ENCODE measurements at places on chromosomes 3 and 15.

- no peak for DNase-seq
Measured at GRCh38 chr3:166877971-166878370, 502.1 kb downstream of the ZBBX start.

DNA sequence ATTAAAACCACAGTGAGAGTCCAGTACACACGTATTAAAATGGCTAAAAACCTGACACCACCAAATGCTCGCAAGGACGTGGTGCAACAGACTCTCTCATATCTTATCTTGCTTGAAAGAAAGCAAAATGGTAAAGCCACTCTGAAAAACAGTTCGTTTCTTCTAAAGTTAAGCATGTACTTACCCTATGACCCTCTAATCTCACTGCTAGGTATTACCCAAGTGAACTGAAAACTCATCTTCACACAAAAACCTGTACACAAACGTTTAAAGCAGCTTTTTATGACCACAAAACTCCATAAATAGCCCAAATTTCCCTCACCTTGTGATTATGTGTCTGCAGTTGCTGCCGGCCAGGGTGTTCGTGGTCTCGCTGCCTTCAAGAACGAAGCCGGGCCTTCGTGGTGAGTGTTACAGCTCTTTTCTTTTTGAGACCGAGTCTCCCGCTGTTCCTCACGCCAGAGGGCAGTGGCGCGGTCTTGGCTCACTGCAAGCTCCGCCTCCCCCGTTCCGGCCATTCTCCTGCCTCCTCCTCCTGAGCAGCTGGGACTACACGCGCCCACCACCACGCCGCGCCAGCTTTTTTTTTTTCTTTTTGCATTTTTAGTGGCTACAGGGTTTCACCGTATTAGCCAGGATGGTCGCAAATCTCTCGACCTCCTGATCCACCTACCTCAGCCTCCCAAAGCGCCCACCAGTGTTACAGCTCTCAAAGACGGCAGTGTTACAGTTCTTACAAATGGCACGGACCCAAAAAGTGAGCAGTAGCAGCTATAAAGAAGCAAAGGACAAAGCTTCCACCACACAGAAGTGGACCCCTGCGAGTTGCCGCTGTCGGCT lies 165.4 kb downstream of the TJP1 start:
- DNase-seq = no peak

- DNase-seq = no peak
Measured at GRCh38 chr15:28100516-28101195, 1.5 kb upstream of the OCA2 start.

- DNase-seq = no peak
Measured at GRCh38 chr15:50256188-50257041, 9.1 kb downstream of the HDC start.

- DNase-seq = no peak
Measured at GRCh38 chr15:48888191-48888590, 10.3 kb downstream of the EID1 start.

GRCh38 chr3:150740733-150741496 lies 22.1 kb downstream of the SIAH2 start:
- no peak for DNase-seq

- DNase-seq = no peak
Measured at GRCh38 chr3:55272031-55272645, 215.0 kb downstream of the WNT5A start.

DNA sequence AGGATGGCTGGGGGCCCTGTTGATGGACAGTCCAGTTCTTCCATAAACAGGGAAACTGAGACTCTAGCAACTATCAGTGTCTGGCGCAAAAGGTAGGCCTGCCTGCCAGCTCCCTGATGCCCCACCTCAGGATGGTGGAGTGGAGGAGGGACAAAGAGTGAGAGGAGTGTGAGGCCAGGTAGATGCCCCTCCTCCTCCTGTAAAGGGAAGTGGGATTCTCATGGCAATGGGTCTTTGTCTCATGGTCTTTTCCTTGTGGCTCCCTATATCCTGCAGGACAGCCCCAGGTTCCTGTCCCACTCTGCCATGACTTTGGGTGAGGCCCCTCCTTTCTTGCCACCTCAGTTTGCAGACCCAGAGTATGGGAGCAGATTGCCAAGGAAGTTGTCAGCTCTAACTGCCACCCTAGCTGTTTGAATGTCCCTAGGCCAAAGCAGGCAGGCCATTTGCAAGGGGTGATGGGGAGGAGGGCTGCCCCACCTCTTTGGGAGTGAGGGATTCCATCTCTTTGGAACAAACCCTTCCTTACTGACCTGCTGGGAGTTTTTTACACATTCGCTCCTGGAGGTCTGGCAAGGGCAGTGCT lies 2.8 kb upstream of the DNAH1 start:
- no peak for DNase-seq

DNA sequence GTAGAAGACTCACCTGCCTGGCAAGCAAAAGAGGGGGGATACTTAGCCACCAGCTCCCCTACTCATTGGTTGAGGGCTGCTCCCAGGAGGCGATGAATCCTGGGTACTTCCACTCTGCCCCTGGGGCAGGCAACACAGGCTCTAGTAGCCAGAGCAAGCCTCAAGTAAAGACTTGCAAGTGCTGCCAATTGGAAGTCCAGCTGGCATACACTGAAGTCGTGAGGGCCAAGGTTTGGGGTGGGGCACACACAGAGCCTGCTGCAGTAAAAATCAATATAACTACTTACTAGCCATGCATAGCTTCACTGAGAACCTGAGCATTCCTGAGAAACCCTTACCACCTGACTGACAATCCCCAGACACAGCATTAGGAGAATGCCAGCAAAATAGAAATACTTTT lies 123.0 kb upstream of the EIF1B start:
- DNase-seq = no peak

GRCh38 chr3:120858521-120858920 lies 49.5 kb upstream of the STXBP5L start:
- DNase-seq = no peak

GRCh38 chr3:78913711-78914110 lies 854.1 kb downstream of the ROBO1 start:
- DNase-seq = no peak

- DNase-seq = peak; percentile 80
Measured at GRCh38 chr3:39208463-39209055, 16.2 kb upstream of the XIRP1 start.

DNA sequence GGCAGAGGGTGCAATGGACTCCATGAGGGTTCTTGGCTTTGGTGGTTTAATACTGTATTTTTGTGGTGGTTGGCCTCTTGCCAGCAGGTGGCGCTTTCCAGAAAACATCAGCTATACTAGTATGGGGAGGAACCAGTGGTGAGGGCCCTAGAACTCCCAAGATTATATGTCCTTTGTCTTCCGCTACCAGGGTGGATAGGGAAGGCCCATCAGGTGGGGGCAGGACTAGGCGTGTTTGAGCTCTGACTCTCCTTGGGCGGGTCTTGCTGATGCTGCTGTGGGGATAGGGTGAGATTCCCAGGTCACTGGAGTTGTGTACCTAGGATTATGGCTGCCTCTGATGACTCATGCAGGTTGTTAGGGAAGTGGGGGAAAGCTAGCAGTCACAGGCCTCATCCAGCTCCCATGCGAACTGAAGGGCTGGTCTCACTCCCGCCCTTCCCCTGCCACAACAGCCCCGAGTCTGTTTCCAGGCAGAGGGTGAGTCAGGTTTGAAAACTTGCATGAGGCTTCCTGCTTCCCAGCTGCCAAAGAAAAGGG lies 357.7 kb downstream of the OTOL1 start:
- no peak for DNase-seq

DNA sequence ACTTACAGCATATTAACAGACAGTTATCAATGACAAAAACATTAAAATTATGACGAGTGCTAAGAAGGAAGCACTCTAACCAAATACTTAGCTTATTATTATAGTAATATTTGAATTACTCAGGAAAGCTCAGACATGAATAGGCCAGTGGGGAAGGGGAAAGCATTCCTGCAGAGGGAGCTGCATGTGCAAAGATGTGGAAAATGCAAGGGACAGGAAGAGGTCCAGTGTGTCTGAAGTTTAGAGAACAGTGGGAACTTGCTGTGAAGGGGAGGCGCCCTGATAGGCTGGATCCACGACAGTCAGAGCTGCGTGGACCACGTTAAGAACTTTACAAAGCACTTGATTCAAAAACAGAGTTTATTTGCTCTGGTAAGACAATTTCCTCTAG lies 1.2 kb upstream of the SPICE1 start:
- DNase-seq = no peak

GRCh38 chr3:58093574-58094195 lies 85.5 kb downstream of the FLNB start:
- no peak for DNase-seq

All from head of caudate nucleus (tissue), 42 donors.